Caco-2 (cell line): ENCODE measurements at places on chromosomes 2 and 18. TPM values are rescaled to one million over a fixed set of nuclear protein-coding genes. Genes with fewer than 3 reads are reported as not detected.

DNA sequence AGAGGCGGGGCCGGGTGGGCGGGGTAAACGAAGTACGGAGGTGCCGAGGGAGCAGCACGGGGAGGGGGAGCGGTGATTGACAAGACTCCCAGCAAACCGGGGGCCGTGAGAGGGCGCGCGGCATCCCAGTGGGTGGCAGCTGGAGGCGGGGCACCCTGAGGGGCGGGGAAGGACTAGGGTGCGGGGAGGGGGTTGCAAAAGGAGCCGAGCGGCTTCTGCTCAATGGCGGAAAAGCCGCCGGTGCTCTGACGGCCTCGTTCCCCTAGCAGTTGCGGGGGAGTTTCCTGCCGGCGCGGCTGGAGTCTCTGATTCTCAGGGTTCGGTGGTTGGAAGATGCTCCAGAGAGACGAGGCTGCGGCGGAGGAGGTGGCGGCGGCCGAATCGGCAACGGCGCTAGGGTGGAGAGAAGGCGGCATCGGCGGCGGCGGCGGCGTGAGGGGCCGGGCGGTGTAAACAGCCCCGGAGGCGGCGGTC is at the start of gene PPM1B:
Gene PPM1B (plus strand): TSS at position 195 of the 474 bp plus-strand sequence. CDS start 32,325 bp downstream, outside the sequence.
- peak; percentile 100 for DNase-seq

The LBX2 gene
- total RNA-seq, result 11.1 and 11.4 TPM in 2 replicates

DNA sequence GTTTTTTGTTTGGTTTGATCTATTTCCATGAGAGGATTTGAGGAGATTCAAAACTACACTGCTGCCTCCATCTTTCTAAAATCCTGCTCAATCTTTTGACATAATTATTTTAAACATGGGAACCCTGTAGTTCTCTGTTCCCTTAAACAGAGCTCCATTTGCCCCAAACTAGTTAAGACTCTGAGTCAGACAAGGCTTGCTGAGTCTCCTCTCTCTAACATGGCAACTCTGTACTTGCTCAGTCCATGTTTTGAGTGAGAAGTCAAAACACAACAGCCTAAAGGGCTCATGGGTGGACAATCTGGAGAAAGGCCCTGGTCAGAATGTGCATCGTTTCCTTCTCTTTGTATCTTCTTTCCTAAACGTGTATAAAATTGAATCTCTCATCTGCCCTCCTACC is 7.1 kb upstream of the STAMBP start:
- no peak for DNase-seq

The ADD2 gene
- not detected in 2 replicates for total RNA-seq

GRCh38 chr2:6618201-6618600 is 247.5 kb downstream of the CMPK2 start:
- DNase-seq, result no peak

The KRTCAP3 gene
- total RNA-seq, result 47.8 and 53.9 TPM in 2 replicates

DNA sequence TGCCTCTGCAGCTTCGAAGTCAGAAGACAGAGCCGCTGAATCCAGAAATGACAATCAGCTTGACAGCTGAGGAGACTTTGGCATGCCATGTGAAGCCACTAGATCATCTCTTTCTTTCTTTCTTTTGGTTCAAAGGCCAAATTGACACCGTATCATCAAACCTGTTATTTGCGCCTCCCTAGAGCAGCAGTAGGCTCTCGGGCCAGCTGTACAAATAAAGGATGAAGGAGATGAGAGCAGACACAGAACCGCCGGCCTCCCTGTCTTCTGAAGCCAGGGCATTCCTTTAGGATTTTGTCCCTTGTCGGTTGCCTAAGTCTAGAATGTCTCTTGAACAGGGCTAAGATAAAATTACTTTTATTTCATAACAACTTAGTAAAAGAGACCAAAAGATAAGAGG is 36.8 kb downstream of the COL4A4 start:
- peak; percentile 72 for DNase-seq

The GATA6 gene
- 124 and 136 TPM in 2 replicates for total RNA-seq

DNA sequence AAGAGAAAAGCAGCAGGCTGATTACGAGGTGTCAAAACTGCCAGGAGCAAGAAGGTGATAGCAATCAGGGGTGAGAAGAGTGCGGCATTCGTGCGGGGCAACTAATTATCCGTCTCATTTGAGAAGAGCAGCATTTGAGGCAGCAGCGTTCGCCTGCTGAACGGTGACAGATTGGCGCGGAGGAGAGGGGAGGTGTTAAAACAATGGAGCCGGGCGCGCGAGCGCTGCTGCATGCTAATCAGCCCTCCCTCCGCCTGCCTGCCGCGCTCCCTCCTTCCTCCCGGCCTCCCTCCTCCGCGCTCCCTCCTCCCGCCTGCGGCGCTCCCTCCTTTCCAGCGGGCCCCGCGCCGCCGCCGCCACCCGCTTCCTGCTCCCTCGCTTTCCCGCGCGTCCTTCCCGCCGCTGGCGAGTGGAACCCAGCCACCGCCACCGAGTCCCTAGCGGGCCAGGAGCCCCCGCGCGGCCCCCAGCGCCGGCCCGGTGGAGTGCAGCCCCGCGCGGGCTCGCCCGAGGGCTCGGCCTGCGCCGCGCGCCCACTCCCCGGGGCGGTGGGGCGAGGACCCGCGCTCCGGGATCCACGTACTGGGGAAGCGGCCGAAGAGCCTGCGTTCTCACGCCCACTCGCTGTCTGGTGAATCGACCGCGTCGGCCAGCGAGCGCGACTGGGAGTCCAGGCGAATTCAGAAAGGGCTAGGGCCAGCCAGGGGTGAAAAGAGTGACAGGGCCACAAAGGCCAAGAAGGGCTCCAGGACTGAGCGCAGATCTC is 69.5 kb upstream of the PSMD14 start:
- DNase-seq, result peak; percentile 54

The CD207 gene
- total RNA-seq, result 0.16 and 0.23 TPM in 2 replicates

GRCh38 chr2:11160731-11161455 is 5.6 kb downstream of the SLC66A3 start:
- DNase-seq, result no peak

DNA sequence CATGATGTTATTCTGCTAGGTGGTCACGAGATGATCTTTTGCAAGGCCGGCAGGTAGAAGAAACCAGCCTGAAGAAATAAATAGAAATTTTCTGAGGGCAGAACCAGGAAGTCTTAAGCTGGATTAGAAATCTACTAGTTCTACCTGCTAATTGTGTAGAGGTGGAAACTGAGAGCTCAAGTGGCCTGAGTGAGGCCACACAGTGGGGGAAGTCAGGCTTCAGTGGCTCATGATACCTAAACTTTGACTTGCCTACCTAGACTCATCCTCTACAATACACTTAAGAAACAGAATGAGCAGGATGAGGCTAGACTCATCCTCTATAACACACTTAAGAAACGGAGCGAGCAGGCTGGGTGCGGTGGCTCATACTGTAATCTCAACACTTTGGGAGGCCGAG is 134.9 kb upstream of the NDUFV2 start:
- no peak for DNase-seq

The CXCR1 gene
- total RNA-seq, result not detected in 2 replicates

The UPP2 gene
- not detected in 2 replicates for total RNA-seq
